ENCODE measurements at places on chromosomes 13 and 19. TPM values are rescaled to one million over a fixed set of nuclear protein-coding genes. Genes with fewer than 3 reads are reported as not detected.
A peak's percentile ranks its signal among the peaks of the same experiment; 100 is the strongest.

DNA sequence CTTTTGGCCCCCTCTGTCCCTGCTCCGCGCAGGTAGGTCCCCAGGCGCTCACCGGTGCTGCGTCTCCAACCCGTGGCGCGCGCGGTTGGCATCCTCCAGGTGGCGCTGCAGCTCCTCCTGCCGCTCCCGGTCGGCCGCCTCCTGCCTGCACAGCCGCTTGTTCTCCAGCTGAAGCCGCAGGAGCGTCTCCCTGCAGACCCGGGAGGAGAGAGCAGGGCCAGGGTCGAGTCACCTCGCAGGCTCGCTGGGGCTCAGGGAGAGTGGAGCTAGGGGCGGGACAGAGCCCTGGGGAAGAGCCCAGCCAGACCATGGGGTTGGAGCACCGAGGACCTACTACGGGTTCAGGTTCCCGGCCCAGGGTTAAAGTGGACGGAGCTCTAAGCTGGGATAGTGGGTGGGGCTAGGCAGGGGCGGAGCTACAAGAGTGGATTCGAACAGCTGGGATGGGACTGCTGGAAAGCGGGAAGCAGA, 9.3 kb downstream of the HOOK2 start:
- no peak for DNase-seq

DNA sequence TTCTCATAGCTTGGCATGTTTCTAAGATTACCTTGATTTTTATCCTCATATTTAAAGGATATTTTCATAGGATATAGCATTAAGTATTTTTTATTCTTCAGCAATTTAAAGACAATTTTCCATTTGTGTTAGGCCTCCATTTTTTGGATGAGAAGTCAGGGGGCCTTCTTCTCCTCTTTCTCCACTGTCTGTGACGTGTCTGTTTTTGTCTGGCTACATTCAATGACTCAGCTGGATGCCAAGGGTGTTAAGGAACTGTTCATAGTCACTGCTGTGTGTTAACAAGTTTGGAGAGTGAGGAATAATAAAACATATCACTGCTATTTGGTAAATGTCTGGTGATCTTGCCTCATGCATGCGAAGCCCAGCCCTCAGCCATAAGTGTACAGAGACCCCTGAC, 36.4 kb downstream of the ZNF582 start:
- no peak for DNase-seq

GRCh38 chr19:11227195-11227886, 12.1 kb upstream of the ANGPTL8 start:
- DNase-seq, result no peak

TTC9B gene
- not detected for total RNA-seq

DNA sequence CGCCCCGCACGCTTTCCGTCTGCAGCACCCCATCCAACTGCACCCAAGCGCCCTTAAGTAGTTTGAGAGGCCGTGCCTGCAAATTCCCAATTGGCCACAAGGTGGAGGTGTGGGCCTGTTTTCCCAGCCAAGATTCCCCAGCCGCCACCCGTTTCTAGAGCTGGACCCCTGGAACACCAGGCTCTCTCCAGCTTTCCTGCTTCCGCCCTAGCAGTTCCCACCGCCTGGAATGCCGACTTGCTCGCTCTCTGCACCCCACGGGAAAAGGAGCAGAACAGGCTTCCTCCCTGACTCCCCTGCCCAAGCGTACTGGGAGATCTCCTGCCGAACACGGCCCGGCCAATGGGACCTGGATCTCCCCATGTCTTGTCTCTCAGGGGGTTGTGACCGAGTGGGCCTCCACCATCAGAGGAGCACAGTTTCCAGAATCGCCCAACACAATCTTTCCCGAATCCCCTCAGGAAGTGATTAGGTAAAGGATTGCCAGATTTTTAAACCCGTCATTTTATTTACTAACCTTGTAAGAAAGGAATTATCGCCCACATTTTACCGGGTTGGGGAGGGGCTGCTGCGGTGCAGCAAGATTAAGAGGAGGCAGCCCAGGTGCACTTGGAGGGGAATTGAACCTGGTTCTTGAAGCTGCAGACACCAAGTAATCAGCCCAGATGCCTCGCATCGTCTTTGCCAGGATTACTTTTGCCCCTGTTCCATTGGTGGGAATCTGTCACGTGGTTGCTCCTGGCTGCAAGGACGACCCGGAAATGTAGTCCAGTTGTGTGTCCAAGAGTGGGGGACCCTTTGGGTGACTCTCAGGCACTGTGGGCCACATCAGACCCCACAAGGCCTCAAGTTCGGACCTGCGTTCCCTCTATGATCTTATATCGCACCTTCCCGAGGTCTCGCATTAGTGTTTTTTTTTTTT, 3.5 kb upstream of the NAPSA start:
- DNase-seq, result peak; percentile 81

GRCh38 chr13:111245576-111246384, 74.7 kb upstream of the TEX29 start:
- no peak for DNase-seq

DNA sequence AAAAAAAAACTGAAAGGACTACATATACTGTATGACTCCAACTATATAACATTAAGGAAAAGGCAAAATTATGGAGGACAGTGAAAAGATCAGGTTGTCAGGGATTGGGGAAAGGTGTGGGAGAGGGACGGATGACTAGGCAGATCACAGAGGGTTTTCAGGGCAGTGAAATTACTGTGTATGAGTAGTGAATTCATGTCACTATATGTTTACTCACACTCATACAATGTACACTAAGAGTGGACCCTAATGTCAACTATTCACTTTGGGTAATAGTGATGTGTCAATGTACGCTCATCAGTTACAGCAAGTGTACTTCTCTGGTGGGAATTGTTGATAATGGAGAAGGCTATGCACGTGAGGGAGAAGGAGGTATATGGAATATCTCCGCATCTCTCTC, 144.3 kb downstream of the ITGBL1 start:
- DNase-seq, result no peak

DNA sequence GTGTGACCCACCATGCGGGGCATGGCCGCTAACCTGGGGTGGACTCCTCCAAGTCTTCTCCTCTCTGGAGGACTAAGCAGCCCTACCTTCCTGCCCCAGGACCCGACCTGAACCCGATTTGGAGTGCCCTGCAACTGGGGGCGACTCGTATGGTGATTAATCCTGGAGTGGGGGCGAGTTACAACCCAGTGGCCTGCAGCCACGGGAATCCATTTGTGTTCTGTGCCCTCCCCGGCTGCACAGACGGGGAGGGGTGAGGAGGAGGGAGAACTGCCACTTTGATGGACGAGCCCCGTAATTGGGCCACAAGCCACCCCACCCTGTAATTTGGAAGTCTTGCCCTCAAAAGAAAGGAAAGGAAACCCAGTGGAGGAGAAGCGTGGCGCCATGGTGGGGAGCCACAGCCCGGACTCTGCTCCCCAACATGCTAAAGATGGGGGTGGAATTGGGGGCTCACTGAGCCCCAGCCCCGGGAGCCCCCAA, 18.0 kb downstream of the PRR36 start:
- DNase-seq, result no peak

DNA sequence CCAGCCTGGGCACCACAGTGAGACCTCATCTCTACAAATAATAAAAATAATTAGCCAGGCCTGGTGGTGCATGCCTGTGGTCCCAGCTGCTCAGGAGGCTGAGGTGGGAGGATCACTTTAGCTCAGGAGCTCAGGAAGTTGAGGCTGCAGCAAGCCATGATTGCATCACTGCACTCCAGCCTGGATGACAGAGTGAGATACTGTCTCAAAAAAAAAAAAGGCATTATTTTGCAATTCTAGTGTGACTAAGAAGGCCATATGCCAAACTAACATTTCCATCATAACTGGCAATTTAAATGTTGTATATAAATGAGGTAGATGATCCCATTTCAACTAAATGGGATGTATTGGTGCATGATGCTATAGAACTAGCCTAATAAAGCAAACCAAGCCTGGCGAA, 632.8 kb upstream of the KLF12 start:
- DNase-seq, result peak; percentile 27

CYP4F8 gene
- total RNA-seq, result not detected

GRCh38 chr13:80726868-80727267, 385.9 kb upstream of the SPRY2 start:
- DNase-seq, result no peak

GRCh38 chr19:43290568-43291359, 21.4 kb upstream of the PSG9 start:
- DNase-seq, result no peak

DNA sequence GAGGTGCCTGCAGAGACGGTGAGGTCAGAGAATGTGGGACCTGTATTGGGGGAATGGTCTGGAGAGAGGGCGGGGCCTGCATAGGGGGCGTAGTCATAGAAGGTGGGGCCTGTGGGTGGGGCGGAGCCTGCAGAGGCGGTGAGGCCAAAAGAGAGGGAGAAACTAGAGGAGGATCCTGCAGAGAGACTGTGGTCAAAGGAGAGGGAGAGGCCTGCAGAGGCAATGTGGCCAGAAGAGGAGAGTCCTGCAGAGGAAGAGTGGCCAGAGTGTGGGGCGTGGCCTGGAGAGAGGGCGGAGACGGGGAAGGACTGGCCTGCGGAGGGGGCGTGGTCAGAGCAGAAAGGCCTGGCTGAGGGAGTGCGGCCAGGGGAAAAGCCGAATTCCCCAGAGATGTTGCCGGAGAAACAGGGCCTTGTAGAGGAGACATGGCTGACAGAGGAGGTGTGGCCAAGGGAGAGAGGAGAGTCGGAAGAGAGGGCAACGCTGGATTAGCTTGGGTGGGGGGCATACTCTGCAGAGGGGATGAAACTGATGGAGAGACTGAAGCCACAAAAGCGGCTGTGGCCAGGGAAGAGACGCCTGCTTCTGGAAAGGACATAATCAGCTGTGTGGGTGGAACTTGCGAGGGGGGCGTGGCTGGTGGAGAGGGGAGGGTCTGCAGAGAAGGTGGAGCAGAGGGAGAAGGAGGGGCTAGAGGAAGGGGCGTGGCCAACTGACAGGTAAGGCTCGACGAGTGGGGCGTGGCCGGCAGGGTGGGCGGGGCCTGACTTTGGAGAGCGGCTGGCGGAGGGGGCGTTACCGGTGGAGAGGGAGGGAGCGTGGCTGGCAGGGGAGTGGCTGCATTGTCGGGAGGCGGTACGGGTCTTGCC, 2.5 kb downstream of the PRR36 start:
- peak; percentile 74 for DNase-seq

DNA sequence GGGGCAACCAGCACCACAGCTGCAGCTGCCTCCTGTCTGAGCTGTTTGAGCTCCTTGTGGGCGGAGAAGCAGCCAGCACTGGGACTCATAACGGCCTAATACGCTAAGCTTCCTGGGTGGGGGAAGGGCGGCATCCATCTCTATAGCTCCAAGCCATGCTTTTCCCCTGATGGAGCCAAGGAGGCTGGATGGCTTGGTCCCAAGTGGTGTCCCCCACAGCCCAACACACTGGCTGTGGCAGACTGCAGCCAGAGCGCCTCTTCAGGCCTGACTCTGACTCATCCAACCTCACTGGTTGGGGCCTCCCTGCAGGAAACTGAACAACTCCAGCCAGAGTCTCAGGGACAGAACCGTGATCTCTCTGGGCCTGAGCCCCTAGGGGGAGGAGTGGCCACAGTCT, 537.3 kb downstream of the SUCLA2 start:
- no peak for DNase-seq

NLRP11 gene
- not detected for total RNA-seq

GRCh38 chr19:788686-788982, 8.6 kb upstream of the PTBP1 start:
- DNase-seq, result no peak

GRCh38 chr13:114095486-114095885, 36.9 kb downstream of the RASA3 start:
- DNase-seq, result no peak

GRCh38 chr19:4054441-4055208, 12.1 kb downstream of the ZBTB7A start:
- DNase-seq, result no peak

DNA sequence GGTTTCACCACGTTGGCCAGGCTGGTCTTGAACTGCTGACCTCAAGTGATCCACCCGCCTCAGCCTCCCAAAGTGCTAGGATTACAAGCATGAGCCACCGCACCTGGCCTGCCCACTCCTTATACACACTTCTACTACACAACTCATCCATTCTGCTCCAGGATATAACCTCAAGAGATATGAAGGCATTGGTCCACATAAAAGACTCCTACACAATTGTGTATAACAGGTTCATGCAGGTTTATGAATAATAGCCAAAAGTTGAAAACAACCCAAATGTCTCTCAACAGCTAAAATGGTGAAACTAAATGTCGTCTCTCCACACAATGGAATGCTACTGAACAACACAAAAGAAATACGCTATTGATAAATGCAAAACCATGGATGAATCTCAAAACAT, 58.1 kb downstream of the INSR start:
- no peak for DNase-seq

Data from renal cortical epithelial cell (primary cell).